Activated CD4-positive, alpha-beta T cell treated with anti-CD3 and anti-CD28 coated beads for 1 hour (primary cell): ENCODE measurements at places on chromosomes 5 and 9.

- no peak for DNase-seq
Measured at GRCh38 chr5:40141896-40142295, 537.8 kb upstream of the PTGER4 start.

- no peak for DNase-seq
Measured at GRCh38 chr5:151686674-151687407, at the start of gene SPARC. Gene SPARC, minus strand, starts transcription at chr5:151686915. Its CDS starts 10,727 bp downstream, at chr5:151676188.

- no peak for DNase-seq
Measured at GRCh38 chr9:7394002-7394774, 405.4 kb downstream of the DMAC1 start.

DNA sequence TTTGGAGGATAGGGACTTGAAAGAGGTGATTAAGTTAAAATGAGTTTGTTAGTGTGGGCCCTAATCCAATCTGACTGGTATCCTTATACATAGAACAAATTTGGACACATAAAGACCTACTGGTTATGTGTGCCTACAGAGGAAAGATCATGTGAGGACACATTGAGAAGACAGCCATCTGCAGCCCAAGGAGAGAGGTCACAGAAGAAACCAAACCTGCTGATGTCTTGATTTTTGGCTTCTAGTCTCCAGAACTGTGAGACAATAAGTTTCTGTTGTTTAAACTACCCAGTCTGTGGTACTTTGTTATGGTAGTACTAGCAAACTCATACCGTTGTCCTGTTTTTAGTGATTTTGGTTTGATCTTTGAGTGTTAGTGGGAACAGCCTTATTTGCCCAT, 18.3 kb downstream of the RNF180 start:
- DNase-seq, result no peak

DNA sequence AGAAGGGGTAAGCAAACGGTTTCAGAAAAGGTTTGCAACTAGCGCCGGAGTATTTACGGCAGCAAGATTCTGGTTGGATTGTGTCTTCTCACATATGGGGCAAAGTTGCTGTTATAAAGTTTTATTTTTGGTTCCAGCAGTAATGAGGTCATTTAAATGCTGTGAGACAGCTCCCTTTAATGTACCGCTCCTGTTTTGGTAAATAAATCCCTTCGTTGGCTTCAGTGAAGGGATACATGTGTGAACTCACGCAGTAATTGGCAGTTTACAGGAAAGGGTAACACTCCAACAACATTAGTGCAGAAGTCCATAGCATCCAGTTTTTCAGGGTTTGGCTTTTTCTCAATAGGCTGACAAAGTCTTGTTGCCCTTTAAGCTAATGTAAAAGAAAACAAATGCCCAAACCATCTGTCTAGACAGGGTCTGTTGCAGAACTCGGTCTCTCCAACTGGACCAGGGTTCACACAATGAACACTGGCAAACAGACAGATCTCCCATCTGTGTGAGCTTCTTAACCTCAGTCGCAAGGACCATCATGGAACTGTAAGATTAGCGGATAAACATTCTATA, 184.0 kb downstream of the GOLPH3 start:
- no peak for DNase-seq

- DNase-seq, result no peak
Measured at GRCh38 chr5:14598225-14598624, 16.6 kb downstream of the OTULINL start.

- no peak for DNase-seq
Measured at GRCh38 chr9:127223810-127224177, 40.8 kb upstream of the GARNL3 start.

DNA sequence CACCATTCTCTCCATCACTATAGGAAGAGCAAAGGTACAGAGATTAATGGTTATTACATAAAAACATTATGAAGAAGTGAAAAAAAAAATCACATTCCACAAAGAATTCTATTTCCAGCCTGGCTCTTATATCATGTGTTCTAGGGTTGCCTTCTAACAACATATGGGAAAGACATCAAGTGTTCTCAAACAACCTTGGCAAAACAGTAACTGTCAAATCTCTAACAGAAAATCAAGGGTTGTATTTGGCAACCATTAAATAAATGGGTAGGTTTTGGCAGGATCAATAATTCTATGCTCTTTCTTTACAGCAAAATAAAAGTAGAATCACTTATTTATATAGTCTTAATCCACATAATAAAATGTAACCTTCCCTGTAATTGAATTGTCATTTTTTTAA, 728.9 kb downstream of the MAT2B start:
- no peak for DNase-seq

GRCh38 chr5:149990518-149991376, 9.7 kb downstream of the TIGD6 start:
- DNase-seq, result peak; percentile 55

DNA sequence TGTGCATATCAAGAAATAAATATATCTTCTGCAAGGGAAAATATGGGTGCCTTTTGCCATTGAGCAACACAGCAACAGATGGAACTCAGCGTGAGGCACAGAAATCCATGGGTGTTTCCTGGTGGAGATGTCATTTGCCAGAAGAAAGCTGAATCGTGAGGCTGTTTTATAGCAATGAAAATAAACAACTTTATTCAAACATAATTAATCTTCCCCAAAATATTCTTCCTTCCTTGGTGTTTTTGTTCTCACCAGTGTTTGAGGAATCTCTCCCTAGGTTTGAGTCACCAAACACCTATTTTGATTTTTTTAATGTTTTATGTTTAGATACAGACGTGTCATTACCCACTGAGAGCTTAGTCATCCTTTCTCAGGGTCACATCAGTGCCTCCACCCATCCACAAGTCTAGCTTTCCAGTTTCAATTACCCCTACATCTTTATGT, 65.8 kb upstream of the PAPPA start:
- no peak for DNase-seq
